Heart left ventricle (tissue), 16 donors: ENCODE measurements at places on chromosomes 6 and 20. TPM values are rescaled to one million over a fixed set of nuclear protein-coding genes. Genes with fewer than 3 reads are reported as not detected.

DNA sequence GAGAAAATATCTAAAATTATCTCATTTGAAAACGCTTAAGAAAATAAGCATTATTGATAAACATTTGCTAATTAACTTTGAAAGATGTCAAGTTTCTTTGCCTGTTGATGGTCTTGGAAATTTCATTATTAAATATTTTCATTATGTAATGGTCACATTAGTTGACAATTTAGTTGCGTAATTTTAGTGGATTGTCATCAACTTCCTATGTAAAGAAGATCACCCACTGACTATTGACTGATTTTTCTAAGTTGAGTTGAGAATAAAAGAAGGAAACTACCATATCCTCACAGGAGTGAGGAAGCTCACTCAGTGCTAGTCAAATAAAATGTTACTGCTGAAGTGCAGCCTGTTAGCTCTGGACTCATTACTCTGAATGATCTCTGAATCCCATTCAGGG is 79.9 kb upstream of the LY86 start:
- no peak for DNase-seq

- DNase-seq: no peak
Observed at GRCh38 chr6:100999034-100999597, 118.0 kb upstream of the ASCC3 start.

DNA sequence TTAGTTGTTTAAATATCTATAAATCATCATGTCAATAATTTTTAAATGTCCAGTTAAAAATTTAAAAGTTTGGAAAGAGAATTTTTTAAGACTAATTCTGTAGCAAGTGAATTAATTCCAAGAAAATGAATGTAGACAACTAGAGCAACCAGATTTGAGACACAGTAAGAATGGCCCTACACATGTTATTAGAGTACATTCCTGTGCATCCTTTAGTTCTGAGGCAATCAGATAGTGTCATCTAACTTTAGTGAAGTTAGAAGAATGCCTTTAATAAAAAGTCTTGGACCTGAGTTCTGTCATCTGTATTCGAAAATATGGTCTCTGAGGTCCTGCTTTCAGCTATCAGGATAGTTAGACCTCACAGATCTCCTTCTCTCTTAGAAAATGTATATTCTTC is 63.7 kb downstream of the HIVEP2 start:
- no peak for DNase-seq

- no peak for DNase-seq
Observed at GRCh38 chr6:69775941-69776340, 20.9 kb downstream of the LMBRD1 start.

- DNase-seq: no peak
Observed at GRCh38 chr20:57071954-57072583, 194.4 kb downstream of the BMP7 start.

DNA sequence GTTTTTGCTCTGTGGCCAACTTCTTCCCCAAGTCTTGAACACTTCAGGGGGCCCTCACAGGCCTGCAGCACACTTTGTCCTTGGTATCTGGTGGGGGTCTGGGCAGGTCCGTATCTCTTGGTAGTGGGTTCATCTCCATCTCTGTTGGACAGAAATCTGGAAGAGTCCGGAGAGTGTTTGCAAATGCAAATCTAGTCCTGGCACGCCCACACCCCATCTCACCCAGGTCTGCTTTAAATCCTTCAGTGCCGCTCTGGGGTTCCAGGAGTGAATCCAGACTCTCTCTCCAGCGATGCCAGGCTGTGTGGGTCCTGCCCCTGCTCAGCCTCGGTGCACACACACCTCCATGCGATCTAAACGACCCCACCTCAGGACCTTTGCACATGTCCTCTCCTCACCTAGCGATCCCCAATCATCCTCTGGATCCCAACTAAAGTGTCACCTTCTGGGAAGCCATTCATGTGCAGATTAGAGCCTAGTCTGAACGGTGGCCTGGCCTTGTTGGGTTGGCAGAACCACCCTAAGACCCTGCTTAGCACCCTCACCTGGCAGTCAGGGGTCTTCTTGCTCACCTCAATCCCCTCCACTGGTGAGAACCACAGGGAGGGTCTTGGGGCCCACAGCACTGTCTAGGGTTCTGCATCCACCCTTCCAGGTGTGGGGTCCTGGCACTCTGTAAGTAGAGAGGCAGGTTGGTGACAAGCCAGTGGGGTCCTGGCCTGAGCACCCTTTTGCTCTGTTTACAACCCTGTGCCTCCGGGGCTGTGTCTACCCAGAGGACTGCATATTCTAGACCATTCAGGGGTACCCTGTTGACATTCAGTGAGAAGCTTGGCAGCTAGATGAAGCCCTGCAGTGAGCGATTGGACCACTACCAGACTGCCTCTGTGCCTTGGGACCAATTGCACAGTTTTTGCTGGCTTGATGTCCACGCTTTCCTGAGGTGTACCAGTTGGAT is 100.8 kb downstream of the SYCP2 start:
- DNase-seq: no peak

DNA sequence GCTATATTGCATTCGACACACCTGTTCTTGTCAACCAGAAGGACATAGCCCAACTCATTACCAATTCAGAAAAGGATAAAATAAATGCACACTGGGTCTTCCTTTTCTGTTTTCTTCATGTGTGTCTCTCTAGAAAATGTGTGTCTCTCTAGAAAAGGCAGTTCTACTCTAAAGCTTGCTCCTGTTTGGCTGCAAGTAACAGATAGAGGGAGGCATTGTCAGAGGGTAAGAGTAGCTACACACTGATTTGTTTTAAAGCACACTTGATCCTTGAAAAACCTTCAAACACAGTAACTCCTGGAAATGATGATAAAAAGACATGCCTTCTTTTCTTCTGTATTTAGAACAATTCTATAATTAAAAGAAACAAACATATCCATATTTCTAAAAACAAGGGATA is 21.3 kb downstream of the GRM1 start:
- no peak for DNase-seq

DNA sequence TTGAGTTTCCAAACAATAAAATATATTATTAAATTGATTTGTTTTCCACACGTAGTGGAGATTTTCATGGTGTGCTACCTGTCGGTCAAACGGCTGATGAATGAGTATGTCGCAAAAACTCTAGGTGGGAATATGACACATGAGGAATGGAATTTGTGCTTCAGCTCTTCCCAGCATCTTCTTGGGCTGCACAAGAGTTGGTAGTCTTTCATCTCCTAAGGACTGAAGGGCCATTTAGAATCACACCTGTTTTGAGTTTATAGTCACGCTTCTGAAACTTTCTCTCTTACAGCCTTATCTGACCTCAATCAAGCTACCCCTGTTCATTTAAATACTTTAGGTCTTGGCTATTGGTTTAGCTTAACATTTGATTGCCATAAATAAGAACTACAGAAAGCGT is 157.7 kb upstream of the AKAP12 start:
- no peak for DNase-seq

GRCh38 chr6:6972456-6972855 is 135.3 kb upstream of the RREB1 start:
- DNase-seq: no peak

DNA sequence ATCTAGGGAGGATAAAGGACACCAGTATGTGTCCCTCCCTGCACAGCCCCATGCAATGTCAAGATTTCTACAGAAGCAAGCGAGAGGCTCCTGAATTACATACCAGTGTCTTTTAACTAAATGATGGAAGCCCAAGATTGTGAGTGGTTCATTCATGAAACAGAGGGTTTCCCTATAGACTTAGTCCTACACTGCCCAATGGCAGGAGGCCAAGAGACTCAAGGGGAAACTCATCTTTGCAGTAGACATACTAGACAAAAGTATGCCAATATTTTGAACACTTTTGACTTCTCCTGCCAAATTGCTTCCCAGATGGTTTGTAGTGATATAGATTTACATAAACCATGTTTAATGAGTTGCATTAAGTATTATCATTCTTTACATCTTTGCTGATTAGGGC is 557.2 kb upstream of the JAG1 start:
- DNase-seq: no peak

DNA sequence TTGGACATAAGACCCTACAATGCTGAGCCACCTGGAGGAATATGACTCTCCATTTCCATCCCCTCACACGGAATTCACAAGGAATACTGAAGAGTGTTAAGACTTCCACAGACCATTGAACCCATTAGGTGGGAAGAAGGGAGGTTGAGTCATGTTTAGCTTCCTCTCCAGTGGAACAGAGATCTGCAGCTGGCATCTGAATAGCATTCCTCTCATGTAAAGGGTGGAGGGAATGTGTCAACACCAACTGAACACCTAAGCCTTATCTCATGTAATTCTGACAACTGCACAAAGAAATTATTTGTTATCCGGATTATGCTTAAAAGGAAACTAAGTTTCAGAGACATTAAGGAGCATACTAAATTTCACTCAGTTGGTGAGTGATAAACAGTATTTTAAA is 705.9 kb downstream of the MAFB start:
- DNase-seq: no peak

GRCh38 chr6:100257793-100258395 is 206.8 kb downstream of the SIM1 start:
- DNase-seq: no peak

- DNase-seq: no peak
Observed at GRCh38 chr6:93272211-93272610, 147.1 kb downstream of the EPHA7 start.

- no peak for DNase-seq
Observed at GRCh38 chr20:23437126-23437899, 2.2 kb upstream of the CSTL1 start.

DNA sequence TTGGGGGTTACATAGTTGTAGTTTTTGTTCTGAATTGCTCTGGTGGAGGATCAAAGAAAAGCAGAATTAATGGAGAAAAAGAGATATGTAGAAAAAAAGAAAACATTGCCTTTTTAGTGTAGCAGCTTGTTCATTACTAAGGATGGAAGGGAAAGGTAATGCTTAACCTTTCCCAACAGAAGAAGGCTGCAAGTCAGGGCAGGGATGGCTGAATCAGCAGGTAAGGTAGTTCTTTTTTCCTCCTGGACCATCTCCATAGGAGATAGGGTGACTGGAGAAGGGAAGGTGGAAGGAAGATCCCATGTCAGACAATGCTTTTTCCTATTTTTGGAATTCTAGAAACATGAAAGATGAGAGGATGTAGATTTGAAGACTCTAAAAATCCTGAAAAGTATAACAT is 79.4 kb upstream of the SUPT3H start:
- DNase-seq: no peak

Gene KCNG1
- total RNA-seq: not detected

Gene DST
- 285 TPM for total RNA-seq

Gene F13A1
- 25.8 TPM for total RNA-seq

Gene ATP9A
- total RNA-seq: 25.8 TPM

Gene CCDC170
- 4.4 TPM for total RNA-seq

Gene CRISP3
- not detected for total RNA-seq

Gene C20orf141
- total RNA-seq: not detected

Gene SLC18B1
- 1.5 TPM for total RNA-seq

Gene RBBP8NL
- total RNA-seq: not detected

Gene OR12D3
- total RNA-seq: not detected
